NCI-H2107 (cell line): ENCODE measurements at places on chromosomes 11 and 22.

DNA sequence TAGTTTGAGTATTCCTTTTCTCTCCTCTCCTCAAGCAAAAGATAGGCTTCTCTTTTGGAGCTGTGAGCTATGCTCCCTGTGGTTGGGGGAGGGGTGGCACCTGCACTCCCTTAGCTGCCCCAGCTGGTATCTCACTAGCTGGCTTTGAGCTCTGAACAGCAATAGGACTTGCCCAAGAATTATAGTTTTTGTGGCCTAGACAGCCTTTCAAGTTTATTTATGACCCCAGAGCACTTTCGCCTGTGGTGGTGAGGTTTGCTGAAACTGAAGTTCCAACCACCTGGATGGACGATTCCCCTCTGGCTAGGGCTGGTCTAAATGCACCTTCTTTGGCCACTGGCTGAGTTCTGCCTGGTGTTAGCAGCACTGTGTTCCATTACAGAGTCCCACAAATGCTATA is 37.1 kb upstream of the SLC37A2 start:
- DNase-seq, result no peak

- no peak for DNase-seq
Measured at GRCh38 chr11:45037434-45038005, 86.8 kb upstream of the TP53I11 start.

- DNase-seq, result no peak
Measured at GRCh38 chr11:111671383-111671782, 69.1 kb downstream of the SIK2 start.

GRCh38 chr22:21034989-21035388 is 2.6 kb upstream of the SLC7A4 start:
- DNase-seq, result no peak

- DNase-seq, result no peak
Measured at GRCh38 chr11:1498262-1498661, 11.7 kb upstream of the MOB2 start.

GRCh38 chr22:21669026-21669425 is 3.2 kb downstream of the PPIL2 start:
- DNase-seq, result no peak

DNA sequence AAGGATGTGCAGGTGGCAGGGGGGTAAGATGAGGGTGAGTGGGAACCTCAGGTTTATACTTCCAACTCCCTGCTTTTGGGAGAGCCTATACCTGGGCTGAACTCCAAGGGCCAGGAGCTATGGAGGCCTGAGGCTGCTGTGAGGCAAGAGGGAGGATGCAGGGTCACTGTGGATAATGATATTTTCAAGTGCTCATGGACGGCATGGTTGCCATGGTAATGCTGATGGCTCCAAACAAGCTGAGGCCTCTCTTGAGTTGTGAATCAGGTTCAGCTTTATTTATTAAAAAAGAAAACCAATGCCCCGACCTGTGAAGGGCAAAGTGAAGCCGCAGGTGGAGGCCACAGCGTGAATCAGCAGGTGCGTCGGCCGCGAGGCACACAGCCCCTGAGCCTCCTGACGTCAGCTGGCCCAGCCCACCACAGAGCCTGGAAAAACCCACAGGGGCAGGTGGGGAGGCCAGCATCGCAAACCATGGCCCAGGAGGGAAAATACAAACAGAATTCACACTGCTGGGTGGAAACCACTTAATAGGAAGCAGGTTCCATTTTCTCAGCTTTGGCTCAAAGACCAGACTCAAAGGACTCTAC is 17.4 kb upstream of the CREB3L1 start:
- DNase-seq, result no peak

DNA sequence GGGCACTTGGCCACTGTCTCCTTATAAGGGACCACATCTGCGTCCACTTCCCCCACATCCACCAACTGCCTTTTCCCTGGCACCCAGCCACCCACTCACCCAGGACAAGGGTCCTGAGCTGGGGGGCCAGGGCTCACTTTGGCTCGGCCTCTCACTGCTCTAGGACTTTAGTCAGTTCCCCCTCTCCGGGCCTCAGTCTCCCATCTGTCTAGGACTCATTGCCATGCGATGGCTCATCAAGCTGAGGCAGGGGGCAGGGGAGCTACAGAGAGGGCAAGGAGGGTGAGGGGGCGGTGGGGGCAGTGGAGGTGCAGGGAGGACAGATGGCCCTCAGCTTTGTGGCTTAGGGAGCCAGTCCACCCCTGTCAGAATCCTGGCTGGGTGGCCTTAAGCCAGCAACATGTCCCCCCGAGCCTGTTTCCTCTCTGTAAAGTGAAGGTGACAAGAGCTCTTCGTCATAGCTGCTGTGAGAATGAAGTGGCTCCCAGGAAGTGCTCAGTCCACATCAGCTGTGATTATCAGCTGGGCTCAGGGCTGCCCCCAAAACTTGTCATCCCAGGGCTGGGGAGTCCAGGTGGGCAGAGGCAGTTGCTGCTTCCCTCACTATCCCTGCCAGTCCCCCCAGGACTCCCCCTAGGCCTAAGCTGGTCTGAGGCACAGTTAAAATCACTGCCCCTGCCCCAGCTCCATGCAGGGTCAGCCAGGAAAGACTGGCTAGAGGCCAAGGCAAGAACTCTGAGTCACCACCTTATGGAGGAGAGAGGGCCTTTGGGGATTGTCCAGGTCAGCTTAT is 14.9 kb downstream of the RAC2 start:
- no peak for DNase-seq

DNA sequence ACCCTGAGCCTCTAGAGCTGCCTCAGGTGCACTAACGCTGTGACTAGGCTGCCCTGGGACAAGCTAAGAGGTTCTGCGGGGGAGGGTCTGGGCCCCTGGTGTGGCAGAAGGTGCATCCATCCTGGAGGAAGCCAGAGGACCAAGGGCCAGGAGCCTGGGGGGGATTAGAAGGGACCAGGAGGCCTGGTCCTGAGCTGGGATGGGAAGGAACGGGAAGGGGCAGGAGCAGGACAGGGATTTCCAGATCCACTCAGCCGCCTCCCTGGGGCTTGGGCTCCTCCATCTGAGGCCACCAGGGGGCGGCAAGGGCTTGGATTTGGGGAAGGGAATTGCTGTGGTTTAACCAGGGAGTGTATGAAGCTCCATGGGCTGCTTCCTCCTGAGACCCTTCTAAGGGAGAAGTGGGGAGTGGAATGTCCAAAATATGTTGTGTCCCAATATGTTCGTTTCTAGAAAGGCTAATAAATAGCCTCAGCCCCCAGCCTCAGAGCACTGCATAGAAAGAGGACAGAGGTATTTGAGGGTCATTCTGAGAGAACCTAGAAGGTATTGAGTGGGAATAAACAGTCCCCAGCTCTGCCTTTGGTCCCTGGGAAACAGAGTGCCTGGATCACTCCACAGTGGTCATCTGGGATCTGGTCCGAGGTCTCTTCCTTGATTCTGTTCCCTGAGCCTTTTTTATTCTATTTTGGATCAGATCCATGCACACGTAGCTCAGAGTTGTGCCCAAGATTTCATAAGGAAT is 17.4 kb upstream of the PRAME start:
- DNase-seq, result peak; percentile 48

GRCh38 chr11:115060840-115061239 is 382.5 kb downstream of the NXPE2 start:
- no peak for DNase-seq

GRCh38 chr22:25566898-25567235 is 2.4 kb downstream of the GRK3 start:
- DNase-seq, result no peak

GRCh38 chr11:65111159-65111743 is 421 bp upstream of the TM7SF2 start:
- no peak for DNase-seq

DNA sequence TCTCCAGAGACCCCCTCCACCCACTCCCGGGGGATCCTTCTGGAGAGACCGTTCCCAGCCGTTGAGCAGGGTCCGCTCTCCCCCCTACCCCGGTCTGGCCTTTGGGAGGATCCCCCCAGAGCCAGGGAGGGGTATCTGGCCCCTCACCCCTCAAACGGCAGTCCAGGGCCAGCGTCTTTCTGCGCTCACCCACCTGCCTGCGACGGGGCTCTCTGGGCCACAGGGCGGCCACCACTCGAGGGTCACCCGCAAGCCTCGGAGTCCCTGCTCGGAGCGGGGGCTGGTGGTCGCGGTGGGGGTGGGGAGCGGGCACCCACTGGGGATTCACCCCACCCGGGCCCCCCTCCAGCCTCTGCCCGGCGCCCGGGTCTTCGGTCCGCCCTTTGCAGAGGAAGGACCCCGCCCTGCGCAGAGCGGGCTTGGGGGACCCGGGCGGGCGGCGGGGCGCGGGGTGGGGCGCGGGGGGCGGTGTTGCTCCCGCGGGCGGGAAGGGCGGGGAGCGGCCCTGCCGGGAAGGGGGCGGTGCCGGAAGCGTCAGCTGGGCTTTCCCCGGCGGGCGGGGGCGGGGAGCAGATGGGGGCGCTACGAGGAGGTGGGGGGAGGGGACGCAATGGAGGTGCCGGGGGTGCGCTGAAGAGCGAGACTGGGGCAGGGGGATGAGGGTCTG is 16.6 kb downstream of the CRELD2 start:
- no peak for DNase-seq
